ENCODE measurements at places on chromosomes 1 and 21.

- no peak for DNase-seq
Observed at GRCh38 chr1:182374101-182374834, 17.3 kb downstream of the GLUL start.

- no peak for DNase-seq
Observed at GRCh38 chr1:222062640-222063039, 320.8 kb upstream of the DUSP10 start.

DNA sequence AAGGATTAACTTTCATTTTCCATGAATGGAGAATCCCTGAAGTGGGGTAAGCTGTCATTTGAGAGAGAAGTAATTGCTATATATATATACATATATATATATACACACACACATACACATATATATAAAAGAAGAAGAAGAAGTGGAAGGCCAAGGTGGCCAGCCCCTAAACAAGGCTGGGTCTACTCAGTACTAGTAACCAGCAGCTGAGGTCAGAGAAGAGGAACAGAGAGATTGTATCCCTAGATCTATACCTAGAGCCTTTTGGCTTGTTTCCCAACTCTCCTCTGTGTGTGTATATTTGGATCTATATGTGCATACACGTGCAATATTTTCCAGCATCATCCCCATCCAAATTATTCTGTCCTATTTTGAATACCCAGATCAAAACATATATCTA is 5.2 kb downstream of the TNFSF4 start:
- DNase-seq: no peak

DNA sequence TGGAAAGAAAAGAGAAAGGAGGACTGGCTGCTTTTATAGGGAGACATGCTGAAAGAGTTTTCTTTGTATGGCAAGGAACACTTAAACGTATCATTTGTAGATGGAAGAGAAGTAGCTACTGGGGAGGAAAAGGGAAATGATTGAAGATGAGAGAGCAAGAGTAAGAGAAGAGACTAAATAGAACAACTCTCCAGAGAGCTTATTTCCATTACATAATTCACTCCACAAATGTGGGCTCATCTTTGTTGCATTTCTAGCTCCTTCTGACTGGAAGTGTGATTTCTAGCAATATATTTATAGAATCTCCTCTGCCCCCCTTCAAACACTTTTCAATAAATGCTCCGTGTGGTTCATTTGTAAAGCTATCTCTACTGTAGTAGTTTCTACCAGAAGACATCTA is 71.0 kb downstream of the ST6GALNAC5 start:
- DNase-seq: no peak

DNA sequence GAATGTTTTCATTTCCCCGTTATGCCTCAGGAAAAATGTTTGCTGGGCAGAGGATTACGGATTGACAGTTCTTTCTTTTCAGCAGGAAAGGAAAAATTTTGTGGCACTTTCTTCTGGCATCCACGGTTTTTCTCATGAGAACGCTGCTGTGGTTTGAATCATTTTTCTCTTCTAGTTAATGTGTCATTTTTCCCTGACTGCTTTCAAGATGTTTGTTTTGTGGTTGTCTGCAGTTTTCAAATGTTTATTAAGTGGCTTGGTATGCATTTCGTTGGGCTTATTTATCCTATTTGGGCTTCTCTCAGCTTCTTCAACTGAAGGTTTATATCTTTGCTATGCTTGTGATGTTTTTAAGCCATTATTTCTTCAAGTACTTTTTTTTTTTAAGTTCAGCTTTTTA is 359.0 kb downstream of the RGS7 start:
- DNase-seq: no peak

GRCh38 chr21:43325036-43325435 is 101.9 kb downstream of the SIK1 start:
- no peak for DNase-seq

DNA sequence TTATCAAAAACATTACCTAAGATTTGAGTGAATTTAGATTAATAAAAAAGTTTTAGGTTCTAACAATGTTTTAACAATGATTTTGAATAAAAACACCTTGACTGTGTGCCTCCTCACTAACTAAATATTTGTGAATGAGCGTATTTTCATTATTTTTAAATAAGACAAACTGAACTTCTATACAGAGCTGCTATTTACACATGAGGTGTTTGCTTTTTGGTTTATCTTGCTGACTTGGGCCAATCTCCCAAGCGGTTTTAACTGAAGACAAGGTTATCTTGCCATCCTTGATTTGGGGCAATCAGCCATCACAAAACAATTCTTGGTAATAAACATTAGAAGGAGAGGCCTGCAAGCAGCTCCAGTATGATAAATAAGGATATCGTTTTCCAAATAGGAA is 108.2 kb upstream of the NRIP1 start:
- DNase-seq: no peak

- no peak for DNase-seq
Observed at GRCh38 chr1:38062361-38063288, 16.0 kb upstream of the POU3F1 start.

- DNase-seq: no peak
Observed at GRCh38 chr1:71809085-71809484, 473.3 kb downstream of the NEGR1 start.

GRCh38 chr1:209154912-209155311 is 428.6 kb upstream of the CAMK1G start:
- no peak for DNase-seq

GRCh38 chr1:57824535-57824934 is 400.7 kb upstream of the DAB1 start:
- DNase-seq: no peak

DNA sequence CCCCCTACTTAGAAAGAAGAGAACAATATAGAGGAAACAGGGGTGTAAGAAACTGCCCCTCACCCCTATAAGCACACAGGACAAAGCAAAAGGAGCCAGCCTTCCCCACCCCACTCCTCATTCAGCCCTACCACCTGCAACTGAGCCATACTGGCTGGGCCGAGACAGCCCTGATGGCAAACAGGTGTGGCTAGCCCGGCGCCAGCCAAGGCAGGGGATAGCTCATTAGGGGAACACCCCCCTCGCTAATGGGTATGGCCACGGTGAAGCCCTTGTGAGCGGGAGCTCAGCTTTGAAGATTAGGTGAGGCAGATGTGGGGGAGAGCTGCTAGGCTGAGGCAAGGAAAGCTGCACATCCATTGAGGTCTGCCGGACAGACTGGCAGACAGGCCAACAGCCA is 65.5 kb downstream of the ERI3 start:
- no peak for DNase-seq

GRCh38 chr1:116371752-116372151 is 1.3 kb upstream of the ATP1A1 start:
- DNase-seq: no peak

GRCh38 chr1:172585861-172586260 is 52.9 kb downstream of the SUCO start:
- no peak for DNase-seq

Measured in HAP-1 (cell line).